Cardiac septum (tissue), 1 donor: ENCODE measurements at places on chromosomes 12 and 14. TPM values are rescaled to one million over a fixed set of nuclear protein-coding genes. Genes with fewer than 3 reads are reported as not detected.

DNA sequence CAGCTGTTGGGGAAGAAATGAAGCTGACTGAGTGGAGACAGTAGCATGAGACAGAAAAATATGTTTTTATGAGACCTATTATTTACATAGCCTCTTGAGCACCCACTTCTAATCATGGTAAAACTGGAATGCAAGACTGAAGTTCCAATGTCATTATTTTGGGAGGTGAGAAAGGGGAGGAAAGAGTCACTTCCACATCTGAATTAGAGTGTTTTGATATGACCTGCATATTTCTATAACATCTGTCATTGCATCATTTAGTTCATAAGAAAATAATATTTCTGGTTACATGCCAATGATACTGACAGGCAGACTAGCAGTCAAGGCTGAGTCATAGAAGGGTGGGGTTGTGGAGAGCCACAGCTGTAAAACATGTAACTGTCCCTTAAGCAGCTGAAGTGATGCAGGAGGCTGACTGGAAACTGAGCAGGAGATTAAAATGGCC lies 26.7 kb downstream of the NTN4 start:
- DNase-seq, result no peak

The FZD10 gene
- not detected for total RNA-seq

The P2RX2 gene
- not detected for total RNA-seq

The IGF1 gene
- 20.1 TPM for total RNA-seq

GRCh38 chr12:69252033-69252432 lies 12.7 kb downstream of the CPSF6 start:
- no peak for DNase-seq

The RAPGEF3 gene
- total RNA-seq, result 26.3 TPM

The EML5 gene
- 0.24 TPM for total RNA-seq

DNA sequence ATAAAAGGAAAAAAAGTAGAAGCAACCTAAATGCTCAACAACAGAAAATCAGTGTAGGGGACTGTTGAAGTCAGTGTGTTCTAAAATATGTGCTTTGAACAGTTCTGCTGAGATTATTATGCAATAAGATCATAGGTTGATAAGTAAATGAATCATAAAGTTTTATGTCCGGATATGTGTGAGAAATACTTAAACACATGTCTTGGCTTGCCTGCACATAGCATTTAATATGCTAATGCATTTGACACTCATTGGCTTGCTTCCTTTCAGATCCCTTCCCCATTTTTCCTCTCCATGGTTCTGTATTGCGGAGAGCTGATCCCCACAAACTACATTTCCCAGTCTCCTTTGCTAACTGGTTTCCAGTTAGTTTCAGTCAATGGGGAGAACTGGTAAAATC lies 573.8 kb upstream of the TBX3 start:
- no peak for DNase-seq

The OR6S1 gene
- total RNA-seq, result not detected

GRCh38 chr14:59538936-59539335 lies 37.7 kb downstream of the CCDC175 start:
- DNase-seq, result no peak

GRCh38 chr12:11891754-11892386 lies 178.9 kb upstream of the BCL2L14 start:
- DNase-seq, result no peak

DNA sequence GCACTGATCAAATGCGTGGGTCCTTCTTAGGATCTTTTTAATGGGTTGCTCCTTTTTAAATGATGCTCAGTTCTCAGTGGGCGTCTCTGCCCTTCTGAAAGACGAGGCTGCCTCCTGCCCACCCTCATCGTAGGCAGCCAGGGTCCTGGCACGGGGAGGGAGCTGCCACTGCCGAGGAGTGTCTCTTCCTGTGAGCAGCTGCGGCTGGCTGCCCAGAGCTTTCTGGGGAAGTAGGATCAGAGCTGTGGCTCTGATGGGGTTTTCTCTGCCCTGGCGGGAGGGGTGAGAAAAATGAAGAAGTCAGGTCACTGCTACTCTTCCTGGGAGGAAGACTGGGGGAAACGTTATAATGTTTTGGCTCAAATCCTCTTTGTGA lies 31.1 kb upstream of the BEGAIN start:
- no peak for DNase-seq

The TAS2R19 gene
- total RNA-seq, result 1.5 TPM

- DNase-seq, result no peak
These were observed 2.7 kb downstream of the SSH1 start for GRCh38 chr12:108854451-108855283.

DNA sequence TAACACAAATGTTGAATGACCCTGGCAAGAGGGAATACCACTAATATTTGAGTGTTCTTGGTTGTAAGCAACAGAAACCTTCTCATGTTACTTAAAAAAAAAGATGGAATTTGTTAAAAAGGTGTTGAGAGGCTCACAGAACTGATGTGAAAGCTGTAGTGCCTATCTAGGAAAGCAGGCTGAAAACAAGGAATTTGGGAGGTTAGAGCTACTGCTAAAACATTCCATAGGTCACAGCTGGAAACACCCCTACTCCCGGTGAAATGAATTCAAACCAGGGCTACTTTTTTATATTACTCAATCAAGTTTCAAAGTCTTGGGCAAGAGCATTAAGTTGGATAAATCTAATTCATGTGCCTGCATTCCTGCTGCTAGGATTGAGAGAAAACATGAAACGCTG lies 104.1 kb downstream of the SLC35F4 start:
- DNase-seq, result no peak

The PPP2R5C gene
- total RNA-seq, result 202 TPM

The LHX5 gene
- not detected for total RNA-seq

- DNase-seq, result peak; percentile 79
These were observed 29.0 kb downstream of the SERPINA11 start for GRCh38 chr14:94423453-94424056.

- DNase-seq, result no peak
These were observed 17.8 kb downstream of the POLE start for GRCh38 chr12:132669166-132669879.

DNA sequence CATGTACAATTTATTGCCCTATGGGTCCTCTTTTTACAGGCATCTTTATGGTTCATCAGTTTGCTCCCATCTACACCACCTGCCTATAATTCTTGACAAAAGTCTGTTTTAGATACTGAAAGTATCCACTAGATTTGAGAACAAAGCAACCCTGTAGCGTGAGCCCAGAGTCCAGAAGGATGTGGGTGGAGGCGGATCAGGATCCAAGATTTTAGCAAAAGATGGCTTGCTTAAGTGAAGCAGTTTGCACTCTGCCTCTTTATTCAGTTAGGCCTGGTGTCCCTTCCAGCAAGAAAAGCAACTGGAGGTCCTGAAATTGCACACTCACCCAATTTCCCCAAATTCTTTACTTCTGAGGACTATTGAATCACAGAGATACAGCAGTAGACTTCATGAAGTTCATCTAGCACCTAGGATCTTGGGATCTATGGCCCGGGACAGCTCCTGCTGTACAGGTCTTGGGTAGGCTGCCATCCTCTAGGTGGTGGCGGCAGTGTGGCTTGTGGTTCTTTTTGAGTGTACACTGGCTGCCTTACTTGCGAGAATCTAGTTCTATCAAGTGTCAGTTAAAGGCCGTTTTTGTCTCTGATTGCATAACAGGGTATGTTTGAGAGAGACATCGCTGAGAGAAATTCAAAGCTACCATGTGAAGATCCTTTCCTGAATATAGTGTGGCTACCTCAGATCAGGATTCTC lies 873.2 kb downstream of the NRXN3 start:
- DNase-seq, result no peak

DNA sequence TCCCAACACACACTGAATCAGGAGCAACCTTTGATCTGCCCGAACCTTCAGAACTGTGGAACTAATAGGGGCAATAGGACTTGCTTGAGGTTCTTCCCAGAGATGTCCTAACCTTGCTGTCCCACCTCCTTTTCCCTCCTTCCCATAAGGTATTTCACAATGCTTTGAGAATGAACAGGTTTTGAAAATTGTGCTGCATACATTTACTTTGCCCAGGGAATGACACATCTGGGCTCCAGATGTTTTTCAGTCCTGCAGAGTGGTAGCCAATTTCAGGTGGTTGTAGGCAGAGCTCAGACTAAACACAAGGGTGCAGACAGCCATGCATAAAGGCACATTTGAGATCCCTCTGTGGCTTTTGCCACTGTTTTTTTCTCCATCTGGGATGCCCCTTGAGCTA lies 206.7 kb upstream of the PWP1 start:
- no peak for DNase-seq

- no peak for DNase-seq
These were observed 46.1 kb upstream of the PTPRO start for GRCh38 chr12:15276088-15276698.

GRCh38 chr12:67647181-67647798 lies 1.3 kb upstream of the DYRK2 start:
- no peak for DNase-seq

DNA sequence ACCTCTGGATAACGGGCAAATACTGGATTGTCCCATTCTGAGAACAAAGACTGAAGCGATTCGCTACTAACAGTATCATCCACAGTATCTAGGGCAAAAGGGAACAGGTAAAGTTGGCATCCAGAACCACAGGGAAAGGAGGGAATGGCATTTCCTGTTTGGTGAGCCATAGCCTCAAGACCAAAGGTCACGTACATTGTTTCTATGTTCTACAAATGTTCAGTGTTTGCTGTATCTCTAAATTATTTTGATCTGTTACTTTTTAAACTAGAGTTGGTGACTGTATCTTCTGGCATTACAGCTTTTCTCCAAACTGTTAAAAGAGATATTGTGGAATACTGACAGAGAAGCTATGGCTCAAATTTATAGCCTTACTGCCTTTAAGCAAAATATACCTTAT lies 9.7 kb downstream of the MLH3 start:
- no peak for DNase-seq

The ADSS1 gene
- 114 TPM for total RNA-seq
